Myocyte (in vitro differentiated cells): ENCODE measurements at places on chromosomes 6 and 20. TPM values are rescaled to one million over a fixed set of nuclear protein-coding genes. Genes with fewer than 3 reads are reported as not detected.

GRCh38 chr6:72212686-72213085 lies 326.3 kb downstream of the RIMS1 start:
- no peak for DNase-seq

DNA sequence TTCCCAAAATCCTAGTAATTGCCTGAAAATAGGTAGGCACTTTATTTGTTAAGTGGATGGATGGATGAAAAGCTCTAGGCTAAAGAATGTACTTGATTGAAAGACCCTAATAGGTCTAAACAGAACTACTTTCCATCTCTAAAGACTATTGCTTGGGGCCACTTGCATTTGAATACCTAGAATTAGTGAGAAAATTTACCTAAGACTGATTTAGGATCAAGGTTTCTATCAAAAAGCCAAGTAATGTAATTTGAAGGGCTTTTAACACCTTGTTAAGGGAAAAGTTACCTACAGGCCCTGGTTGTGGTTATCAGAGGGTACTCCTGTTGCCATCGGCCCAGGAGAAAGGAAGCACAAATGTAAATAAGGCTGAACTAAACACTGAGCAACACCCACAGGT lies 580.7 kb downstream of the LMBRD1 start:
- no peak for DNase-seq

GRCh38 chr6:101799531-101799930 lies 406.0 kb downstream of the GRIK2 start:
- DNase-seq = no peak

- DNase-seq = peak; percentile 65
These were observed 36.4 kb upstream of the SLC17A4 start for GRCh38 chr6:25717866-25718740.

- no peak for DNase-seq
These were observed 74.8 kb downstream of the LRFN2 start for GRCh38 chr6:40512340-40512739.

DNA sequence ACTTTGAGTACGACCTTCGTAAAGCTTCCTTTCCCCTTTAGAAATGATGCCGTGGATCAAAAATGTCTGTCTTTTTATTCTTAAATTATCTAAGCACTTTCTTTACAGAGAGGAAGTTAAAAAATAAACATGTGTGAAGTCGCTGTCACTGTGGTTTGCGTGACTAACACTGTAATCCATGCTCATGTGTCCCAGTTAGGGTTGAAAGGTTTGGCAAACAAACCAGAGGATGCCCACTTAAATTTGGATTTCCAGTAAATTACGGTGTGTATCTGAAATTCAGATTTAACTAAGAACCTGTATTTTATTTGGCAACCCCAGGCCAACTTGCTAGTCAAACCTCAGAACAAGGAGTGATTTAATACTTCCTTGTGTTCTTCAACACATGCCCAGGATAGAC lies 21.1 kb downstream of the HLA-DRB1 start:
- no peak for DNase-seq

GRCh38 chr20:58033026-58033536 lies 195.4 kb downstream of the ANKRD60 start:
- DNase-seq = peak; percentile 92

DNA sequence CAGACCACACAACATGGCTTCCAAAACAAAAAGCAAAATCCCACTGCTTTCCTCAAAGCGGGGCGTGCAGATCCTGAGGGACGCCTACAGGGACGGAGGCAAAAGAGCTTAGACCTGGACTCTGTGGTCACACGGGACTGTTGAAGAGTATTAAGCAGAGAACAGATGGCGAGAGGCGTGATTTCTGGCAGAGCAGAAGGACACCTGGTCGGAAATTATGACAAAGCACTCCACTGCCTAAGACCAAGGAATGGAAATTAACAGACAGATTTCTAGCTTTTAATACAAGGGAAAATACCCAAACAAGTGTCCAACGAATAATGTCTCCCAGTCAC lies 15.4 kb downstream of the CST7 start:
- DNase-seq = peak; percentile 83

DNA sequence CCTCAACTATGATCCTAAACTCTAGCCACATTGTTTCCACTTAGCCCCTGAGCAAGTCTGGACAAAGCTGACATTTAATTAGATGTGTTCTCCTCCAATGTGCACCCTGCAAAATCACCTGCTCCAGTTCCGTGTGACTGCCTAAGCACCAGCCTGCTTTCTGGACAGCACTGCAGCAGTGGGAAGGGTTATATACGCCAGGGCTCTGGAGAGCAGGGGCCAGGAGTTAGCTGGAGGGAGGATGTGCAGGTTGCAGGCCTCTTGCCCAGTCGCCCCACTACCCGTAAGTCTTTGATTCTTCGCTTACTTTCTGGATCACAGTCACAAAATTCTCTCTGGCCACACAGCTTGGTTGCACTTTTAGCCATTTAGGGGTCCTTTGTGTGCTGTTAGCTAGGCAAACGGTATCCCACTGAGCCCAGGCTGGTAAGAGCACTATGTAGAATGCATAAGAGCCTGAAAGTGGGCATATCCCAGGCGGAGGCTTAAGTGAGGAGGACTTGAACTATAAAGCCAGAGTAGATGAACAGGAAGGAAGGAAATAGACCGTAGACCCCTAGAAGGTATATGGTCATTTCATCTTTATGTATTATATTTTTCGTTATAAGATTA lies 10.7 kb upstream of the PLEKHG1 start:
- DNase-seq = no peak

- DNase-seq = no peak
These were observed 141.3 kb upstream of the CARMIL1 start for GRCh38 chr6:25137916-25138232.

CLPSL1 gene
- not detected in 2 replicates for total RNA-seq

WFDC2 gene
- total RNA-seq = not detected in 2 replicates
